ENCODE measurements at places on chromosomes 4 and X.

DNA sequence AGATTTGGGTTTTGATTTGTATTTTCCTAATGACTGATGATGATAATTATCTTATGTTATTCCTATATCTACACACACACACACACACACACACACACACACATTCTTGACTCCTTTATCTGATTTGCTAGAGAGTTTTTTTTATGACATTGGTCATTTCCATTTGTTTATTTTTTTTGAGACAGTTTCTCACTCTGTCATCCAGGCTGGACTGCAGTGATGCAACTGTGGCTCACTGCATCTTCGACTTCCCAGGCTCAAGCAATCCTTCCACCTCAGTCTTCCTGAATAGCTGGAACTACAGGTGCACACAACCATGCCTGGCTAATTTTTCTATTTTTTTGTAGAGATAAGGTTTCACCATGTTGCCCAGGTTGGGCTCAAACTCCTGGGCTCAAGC lies 6.7 kb downstream of the ZNF81 start:
- no peak for DNase-seq

- no peak for DNase-seq
Measured at GRCh38 chr4:47462799-47463234, 685 bp downstream of the COMMD8 start.

DNA sequence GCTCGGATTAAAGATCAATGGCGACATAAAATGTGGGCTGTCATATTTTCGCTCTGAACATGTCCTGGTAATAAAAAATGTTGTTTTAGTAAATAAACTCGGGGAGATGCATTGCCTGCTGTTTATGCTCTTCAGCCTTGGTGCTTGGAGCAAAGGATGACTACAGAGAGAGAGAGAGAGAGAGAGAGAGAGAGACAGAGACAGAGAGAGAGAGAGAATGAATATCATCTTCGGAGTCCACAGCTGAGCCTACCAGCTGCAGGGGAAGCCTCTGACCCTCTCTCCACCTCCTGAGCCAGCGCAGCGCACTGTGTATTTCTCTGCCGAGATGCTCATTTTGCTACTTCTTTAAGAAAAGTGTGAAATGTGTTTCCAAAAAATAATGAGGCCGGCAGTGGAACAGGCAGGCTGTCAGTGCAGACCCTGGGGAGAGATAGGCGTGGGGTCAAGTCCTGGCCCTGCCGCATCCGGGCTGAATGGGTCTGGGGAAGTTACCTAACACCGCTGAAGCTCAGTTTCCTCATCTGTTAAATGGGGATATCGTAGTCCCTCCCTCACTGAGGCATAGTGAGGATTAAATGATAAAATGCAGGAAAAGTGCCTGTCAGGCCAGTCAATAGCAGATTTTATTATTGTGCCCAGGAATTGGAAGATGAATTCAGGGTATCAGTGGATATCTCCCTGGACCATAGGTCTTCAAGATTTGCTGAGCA lies 58.5 kb upstream of the LGI2 start:
- DNase-seq, result no peak

DNA sequence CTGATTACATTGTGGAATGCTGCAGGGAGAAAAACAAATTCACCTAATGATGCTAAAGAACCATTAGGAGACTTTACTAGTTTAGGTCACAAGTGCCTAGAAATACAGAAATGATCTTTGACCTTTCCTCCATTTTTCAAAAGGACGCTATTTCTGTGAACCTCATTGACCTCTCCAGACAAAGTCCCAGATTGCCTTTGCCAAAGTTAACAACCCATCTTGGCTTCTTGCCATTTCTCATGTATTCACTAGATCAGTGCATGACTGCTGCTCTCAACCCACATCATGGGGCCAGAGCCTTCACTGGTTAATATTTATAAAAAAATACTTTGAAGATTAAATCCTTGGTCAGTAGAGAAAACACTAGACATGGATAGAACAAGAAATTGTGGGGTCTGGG lies 19.9 kb upstream of the AR start:
- no peak for DNase-seq

GRCh38 chr4:188649635-188650034 lies 510.4 kb downstream of the TRIML1 start:
- DNase-seq, result no peak

GRCh38 chr4:110953191-110953590 lies 330.3 kb upstream of the PITX2 start:
- no peak for DNase-seq

GRCh38 chr4:86403575-86403974 lies 43.7 kb upstream of the MAPK10 start:
- no peak for DNase-seq

DNA sequence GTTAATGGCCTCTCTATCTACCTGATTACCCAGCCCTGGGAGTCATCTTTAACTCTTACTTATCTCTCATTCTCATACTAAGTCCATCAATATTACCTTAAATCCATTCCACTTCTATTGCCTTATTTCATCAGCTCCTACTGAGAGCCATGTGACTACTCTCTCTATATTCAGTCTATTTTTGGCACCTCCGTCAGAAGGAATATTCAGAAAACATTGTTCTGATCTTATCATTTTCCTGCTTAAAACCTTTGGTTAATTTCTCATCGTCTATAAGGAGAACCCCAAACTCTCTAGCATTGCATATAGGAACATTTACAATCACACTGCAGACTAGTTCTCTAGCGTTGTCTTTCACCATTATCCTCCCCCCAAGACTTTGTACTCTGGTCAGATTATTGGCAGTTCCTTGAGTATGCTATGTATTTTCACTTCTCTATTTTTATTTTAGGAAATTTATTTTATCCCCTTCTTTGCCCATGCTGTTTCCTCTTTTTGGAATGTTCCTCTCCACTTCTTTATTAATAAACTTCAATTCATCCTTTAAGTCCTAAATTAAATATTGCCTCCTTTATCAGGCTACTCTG lies 13.7 kb upstream of the AMMECR1 start:
- DNase-seq, result no peak

GRCh38 chr4:109913596-109914241 lies 1.0 kb downstream of the EGF start:
- DNase-seq, result no peak

DNA sequence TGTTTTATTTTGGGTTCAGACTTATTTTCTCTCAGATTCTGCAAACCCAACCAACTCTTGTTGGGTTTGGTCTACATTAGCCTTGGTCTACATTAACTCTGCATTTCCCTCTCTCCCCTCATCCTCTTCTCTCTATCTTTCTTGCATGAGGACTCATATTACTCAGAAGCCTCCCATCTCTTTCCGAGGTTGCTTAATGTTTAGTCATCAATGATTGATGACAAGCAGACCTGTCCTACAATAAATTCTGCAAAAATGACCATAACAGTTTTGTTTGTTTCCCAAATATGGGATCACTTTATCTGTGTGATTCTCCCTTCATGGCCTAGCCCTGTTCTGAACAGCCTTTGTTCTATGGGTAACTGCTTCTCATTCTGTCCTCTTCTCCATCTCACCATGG lies 75.2 kb downstream of the GABRB1 start:
- no peak for DNase-seq

GRCh38 chrX:103330681-103331288 lies 746 bp downstream of the TCEAL7 start:
- no peak for DNase-seq

GRCh38 chr4:113327494-113327893 lies 278.0 kb downstream of the ANK2 start:
- no peak for DNase-seq

DNA sequence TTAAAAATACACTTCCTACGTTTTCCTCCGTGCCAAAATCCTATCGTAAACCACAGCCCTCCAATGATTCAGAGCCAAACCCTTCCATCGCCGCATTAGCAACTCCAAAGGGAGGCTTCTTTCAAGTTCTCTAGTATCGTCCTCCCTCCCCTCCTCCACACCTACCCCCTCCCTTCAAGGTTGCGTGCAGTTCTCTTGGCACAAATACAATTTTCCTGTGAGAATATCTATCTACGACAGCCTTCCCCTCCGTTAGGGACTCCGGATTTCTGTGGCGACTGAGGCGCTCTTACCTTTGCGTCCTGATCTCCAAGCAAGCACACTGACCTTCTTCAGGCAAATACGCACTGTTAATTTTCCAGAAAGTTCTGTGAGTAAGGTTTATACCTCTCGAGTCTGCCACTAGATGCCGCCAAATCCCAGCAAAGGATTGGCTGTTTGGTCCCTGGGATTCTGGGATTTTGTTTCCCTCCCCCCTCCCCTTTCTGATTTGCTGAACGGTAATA lies 1.2 kb upstream of the MORF4L2 start:
- DNase-seq, result peak; percentile 76

DNA sequence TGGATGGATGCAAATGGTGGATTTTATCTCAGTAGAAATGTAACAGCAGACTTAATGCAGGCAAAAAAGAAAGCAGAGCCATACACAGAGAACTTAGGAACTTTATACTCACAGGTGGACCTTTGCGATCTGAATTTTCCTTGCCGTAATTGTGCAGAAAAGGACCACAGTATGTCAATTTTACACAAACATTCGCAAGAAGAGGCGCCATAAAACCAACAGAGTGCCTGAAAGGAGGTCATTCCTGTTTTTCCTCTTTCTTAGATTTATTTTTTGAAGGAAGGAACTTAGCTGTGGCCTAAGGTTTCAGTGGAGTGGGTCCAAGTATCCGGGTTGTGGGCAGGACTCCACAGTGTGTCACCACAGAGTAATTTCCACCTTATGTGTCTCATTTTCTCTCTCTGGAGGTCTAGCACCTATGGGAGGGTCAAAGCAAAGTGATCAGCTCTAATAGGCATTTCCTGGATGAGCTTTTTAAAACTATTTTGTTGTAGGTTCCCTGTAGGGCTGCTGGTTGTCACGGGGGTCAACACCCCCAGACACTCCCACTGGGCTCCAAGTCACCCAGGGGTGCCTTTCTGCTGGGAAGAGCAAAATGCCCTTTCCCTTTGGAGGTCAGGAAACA lies 24.7 kb upstream of the PBDC1 start:
- DNase-seq, result no peak

- no peak for DNase-seq
Measured at GRCh38 chrX:24169211-24169610, 19.7 kb downstream of the ZFX start.

GRCh38 chrX:80810365-80810978 lies 795 bp upstream of the BRWD3 start:
- no peak for DNase-seq

- no peak for DNase-seq
Measured at GRCh38 chr4:183788308-183788905, 116.7 kb upstream of the STOX2 start.
